ENCODE measurements at places on chromosomes 1 and 21.

DNA sequence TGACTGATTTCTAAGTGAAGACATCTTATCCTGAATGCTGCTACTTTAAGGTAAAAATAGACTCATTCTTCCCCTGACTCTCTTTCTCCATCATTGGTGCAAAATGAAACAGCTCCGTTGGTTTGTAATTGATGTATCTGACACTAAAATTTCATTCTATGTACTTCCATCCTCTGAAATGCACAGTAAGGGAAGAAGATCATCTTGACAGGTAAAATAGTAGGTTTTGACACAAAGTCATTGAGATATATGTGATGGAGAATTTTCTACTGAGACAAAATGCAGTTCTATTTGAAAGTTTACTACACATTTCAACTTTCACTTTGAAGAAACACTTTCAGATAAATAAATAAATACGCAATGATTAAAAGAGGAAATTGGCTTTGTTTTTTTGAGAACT, 348.9 kb downstream of the SMYD3 start:
- no peak for DNase-seq

- DNase-seq = no peak
Measured at GRCh38 chr1:61080413-61081143, 1.8 kb upstream of the NFIA start.

DNA sequence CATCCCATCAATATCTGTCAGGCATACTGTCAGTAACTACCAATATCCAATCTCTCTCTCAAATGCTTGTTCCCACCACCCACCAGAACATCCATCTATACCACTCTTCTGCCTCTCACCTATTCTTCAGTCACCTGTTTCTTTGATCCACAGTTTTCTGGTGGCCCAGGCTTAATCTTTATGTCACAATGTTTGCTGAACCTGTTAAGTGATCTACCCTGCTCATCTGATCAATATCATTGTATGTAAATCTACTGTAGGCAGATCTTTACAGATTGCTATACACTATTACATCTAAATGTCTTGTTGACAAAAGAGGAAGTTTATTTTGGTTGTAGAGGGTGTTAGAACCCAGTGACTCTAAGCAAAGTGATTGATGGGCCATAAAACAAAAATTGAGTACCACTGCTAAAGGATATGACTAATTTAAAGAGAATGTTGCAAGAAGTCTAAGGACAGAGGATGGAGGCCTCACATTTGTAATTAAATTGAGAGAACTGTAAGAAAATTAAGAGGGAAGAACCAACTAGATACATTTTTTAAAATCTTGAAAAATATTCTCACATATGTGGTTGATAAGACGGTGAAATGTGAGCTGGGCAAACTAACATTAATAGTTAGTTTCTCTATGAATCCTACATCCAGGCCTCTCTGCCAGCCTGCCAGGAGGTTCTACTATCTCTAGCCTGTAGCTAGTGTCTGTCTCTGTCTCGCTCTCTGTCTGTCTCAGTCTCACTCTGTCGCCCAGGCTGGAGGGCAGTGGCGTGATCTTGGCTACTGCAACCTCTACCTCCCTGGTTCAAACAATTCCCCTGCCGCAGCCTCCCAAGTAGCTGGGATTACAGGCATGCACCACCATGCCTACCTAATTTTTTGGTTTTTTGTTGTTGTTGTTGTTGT, 34.1 kb downstream of the EGLN1 start:
- DNase-seq = no peak

DNA sequence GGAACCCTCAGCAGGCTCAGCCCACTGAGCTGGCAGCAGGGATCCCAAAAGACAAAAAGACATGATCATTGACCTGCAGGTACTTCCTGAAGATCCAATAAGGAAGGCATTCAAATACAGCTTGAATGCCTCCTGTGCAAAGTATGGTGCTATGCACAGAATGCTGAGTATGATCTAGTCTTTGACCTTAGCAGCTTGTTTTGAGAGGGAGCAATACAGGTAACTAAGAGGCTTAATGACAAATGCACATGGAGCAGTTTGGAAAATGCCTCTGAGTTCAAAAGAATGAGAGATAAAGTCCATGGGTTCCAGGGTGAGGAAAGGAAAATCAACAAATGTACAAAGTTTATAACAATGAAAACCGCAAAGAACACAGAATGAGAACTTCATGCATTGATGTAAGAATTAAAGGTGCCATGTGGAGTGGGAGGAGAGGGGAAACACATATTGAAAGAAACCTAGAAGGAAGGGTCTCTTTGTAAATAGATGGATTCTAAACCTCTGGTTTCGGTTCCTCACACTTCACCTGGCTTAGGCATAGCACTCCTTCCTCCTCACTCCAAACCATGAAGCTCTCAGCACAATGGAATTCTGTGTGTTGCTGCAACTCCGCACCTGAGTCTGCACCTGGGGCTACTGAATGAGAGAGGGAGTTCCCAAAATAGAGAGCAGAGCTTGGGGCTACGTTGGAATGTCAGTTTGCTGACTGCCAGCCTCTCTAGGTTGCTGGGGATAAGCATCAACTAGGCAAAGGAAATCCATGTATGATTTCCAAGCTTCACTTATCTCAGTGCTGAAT, 77.6 kb downstream of the PLXNA2 start:
- no peak for DNase-seq

DNA sequence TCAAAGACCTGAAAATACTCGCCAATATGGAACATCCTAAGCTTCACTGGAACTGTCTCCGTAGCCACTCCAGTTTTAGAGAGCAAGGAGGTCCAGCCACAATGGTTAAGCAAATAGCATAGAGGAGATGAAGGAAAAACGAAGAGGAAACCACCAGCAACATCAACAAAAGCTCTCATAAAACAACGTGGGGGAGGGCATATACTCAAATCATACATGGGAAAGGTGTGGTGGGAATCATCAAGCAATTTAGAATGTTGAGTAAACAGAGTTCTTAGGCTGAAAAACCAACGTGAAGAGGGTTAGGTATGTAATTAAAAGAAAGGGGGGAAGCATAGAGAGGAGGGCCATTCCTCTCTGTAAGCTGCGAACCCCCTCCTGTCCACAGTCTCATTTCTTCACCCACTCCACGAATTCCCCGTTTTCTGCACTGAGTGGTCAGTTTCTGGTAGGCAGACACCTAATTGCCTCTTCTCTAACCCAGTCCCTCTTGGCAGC, 1.0 kb downstream of the TMEM59 start:
- no peak for DNase-seq

DNA sequence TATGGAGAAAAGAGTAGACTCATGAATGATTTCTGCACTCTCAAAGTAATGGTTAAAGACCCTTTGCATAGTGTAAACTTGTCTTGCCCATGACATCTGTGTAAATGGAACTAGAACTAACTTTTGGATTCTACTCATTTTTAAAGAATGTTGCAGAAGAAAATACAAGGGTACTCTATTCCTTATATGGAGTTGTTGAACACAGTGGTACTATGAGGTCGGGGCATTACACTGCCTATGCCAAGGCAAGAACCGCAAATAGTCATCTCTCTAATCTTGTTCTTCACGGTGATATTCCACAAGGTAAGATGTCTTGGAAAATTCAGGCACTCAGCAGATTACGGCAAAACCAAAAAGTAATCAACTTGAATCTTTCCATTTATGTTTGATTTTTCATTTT, 19.8 kb downstream of the CCT8 start:
- no peak for DNase-seq

DNA sequence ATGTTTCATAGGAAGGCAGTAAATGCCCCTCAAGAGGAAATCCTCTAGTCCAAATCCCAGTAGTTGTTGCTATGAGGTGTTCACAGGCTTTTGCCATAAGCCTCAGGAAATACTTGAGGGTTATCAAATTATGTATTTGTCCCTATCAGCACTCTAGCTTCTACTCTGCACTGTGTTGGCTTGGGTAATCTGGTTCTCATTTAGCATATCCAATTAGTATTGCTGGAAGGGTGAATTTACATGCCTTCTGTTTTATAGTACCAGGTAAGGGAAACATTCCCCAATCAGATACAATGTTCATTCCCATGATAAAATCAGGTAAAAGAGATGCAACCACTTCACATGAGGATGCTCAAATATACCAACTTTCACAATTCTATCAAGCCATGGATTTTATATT, 211.2 kb downstream of the S1PR1 start:
- DNase-seq = no peak

DNA sequence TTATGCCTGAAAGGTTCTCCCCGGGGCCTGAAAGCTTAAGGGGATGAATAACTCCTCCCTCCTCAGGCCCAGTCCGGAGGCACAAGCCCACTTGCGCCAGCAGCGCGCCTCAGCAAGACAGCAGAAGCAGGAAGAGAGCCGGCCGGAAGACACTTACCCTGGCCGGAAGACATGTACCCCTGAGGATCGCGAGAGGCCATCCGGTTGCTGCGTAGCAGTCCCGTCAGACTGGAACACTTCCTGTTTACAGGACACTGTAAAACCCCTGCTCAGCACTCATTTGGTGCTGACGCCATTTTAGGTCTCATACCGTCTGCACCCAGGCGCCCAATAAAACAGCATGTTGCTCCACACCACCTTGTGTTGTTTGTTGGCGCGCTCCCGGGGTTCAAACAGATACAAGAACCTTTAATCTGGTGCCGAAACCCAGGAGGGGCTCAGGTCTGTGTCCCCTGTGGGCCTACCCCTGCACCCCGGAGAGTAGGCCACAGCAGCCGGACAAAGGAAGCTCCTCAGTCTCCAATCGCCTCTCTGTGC, 30.3 kb downstream of the VN1R5 start:
- no peak for DNase-seq

DNA sequence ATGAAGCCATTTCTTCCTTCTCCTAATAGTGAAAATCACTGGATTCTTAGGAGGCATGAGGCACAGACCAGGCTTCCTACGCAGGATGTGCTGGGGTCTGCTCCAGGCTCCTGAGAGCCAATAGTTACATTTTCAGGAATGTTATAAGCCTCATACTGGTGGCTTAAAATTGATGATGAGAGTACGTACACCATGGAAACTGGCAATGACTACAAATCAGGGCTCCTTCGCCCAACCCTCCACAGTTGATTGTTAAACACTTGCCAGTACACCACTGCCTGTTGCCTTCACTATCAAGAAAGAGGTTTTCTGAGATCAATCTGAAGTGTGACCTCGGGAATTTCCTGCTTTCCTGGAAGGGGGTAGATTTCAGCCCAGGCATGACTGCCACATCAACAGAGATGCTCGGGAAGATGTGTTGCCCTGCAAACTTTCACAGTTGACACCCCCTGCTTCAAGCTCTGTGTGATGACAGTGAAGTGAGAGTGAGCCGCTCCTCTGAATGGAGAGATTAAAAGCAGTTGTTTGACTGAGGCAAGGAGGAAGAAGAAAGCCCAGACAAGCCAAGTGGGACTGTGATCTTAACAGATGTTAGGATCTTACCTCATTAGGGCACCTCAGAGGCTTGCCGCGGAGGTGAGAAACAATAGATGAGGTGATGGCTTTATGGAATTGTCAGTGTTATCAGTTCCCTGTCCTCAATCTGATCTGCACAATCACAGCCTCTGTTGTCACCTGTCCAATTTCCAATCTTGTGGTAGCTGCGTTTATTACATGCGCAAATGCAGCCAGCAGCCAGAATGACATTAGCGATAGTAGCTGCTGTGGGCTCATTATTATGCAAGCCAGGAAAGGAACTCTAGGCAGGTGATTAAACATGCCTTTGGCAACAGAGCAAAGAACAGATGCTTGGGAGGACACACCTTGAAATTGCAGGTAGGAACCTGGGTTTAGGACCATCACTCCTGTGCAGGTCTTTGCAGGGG, 277.3 kb downstream of the KAZN start:
- DNase-seq = no peak

DNA sequence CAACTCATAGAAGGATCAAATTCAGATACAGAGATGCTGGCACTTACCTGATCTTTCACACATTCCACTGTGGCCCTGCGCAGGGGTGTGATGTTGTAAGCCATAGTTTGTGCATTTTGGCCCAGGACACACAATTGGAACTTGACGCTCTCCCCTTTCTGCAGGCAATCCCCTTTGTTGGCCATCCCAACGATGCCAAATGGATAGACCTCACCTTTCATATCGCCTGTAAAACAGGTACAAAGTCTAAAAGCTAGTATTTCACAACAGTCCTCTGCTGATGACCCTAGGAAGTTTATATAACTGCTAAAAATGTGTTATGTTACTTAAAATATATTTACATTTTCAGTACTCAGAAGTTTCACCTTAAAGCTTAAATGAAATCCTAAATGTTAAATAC, 3.9 kb upstream of the NRAS start:
- no peak for DNase-seq

DNA sequence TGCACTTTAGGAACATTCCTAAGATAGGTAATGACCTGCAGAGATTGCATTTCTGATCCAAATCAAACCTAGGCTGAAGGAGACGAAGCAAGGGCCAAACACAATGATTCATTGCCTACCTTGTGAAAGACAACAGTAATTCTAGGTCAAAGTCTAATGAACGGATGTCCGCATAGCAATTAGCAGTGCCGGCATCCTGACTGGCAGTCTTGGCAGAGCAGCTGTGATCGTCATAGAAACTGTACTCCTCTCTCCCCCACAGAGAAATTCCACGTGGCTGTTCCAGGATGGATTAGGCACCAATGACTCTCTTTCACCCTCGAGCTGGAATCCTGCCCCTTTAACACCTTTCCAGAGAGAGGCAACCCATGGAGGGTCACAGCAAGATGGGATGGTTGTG, 28.9 kb upstream of the VAV3 start:
- no peak for DNase-seq

DNA sequence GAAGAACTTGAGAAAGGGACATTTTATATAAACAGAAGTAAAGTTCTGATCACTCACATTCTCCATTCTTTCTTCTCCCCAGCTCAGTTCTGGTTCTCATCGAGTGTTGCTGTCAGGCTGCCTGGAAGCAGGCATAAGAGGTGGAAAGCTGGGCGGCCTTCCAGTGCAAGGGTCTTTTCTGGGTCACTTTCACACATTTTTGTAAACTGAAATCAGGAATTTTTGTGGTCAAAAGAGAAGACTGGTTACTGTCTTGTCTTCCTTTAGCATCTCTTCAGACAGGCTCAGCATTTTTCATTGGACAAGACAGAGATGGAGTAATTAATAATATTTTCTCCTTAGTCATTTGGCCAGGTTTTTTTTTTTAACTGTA, 93.7 kb downstream of the CTH start:
- DNase-seq = no peak

GRCh38 chr1:110112656-110113055, 413 bp downstream of the UBL4B start:
- no peak for DNase-seq

DNA sequence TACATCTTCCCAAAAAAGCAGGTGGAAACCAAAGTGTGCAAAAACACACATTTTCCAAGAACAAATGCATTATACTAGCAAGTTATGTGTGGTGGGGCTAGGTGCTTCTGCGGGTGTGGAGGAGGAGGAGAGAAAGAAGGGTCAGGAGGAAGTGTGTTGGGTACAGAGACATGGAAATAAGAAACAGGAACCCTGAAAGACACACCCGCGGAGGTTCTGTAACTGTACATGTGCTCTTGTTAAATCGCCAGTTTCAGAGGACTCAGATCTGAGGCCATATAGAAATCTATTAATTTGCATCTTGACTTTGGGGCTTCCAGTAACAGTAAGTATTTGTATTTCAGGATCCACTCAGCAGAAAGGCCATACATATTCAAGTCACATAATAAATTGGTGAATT, 30.9 kb downstream of the ERG start:
- DNase-seq = no peak

GRCh38 chr1:61807606-61808140, 65.4 kb downstream of the PATJ start:
- no peak for DNase-seq

Data from stimulated activated CD4-positive, alpha-beta T cell treated with anti-CD3 and anti-CD28 coated beads, TNF-alpha, amount 100 ng/mL, for 1 hour (primary cell).